Thoracic aorta (tissue), 2 donors: ENCODE measurements at places on chromosomes 5 and 9.
A peak's percentile ranks its signal among the peaks of the same experiment; 100 is the strongest.

- no peak for DNase-seq
Observed at GRCh38 chr5:83518319-83519061, 46.9 kb downstream of the VCAN start.

GRCh38 chr5:1001406-1002270, 7.0 kb upstream of the NKD2 start:
- DNase-seq: peak; percentile 0

- DNase-seq: no peak
Observed at GRCh38 chr5:68258531-68258930, 43.0 kb downstream of the PIK3R1 start.

DNA sequence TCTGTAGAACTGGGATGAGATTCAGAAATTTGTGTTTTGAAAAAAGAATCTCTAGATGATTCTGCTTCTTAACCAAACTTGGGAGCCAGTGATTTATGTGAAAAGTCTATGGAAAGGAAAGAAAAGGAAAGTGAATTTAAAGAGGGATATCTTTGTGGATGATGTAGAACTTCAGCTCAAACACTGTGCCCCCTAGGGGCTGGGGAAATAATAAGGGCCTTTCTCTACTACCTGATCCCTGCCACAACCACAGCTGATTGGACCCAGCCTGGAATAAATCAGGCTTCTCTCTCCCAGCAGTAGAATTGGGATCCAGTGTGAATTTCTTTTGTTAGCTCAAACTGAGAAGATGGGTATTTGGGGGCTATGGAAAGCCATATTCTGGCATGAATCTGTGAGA, 155.0 kb downstream of the PRELID2 start:
- DNase-seq: no peak

DNA sequence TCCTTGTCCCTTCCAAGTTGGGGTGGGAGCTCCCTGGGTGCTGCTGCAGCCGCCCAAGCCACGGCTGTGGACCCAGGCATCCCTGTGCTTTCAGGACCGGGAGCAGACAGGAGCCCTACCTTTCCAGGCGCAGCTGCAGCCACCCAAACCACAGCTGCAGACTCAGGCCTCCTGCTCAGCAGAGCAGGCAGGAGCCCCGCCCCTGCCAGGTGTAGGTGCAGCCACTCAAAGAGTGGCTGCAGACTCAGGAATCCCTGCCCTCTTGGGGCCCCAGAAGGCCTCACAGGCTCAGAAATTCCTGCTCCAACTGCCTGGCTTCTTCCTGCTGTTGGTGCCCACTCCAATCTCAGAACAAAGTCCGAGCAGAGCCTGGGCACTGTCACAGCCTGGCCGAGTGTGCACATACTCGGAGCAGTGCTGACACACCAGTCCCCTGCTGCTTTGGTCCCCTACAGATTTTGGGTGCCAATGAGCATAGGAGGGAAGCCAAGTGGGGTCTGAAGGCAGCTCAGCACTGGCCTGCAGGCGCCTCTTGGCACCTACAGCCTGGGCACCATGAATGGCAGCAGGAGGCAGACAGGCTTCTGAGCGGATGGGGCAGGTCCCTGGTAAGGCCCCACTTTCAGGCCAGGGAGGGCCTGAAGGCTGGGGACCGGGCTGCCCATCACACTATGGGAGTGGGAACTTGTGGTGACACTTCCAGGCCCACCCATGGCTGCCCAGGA, 6.0 kb upstream of the TESK1 start:
- no peak for DNase-seq

DNA sequence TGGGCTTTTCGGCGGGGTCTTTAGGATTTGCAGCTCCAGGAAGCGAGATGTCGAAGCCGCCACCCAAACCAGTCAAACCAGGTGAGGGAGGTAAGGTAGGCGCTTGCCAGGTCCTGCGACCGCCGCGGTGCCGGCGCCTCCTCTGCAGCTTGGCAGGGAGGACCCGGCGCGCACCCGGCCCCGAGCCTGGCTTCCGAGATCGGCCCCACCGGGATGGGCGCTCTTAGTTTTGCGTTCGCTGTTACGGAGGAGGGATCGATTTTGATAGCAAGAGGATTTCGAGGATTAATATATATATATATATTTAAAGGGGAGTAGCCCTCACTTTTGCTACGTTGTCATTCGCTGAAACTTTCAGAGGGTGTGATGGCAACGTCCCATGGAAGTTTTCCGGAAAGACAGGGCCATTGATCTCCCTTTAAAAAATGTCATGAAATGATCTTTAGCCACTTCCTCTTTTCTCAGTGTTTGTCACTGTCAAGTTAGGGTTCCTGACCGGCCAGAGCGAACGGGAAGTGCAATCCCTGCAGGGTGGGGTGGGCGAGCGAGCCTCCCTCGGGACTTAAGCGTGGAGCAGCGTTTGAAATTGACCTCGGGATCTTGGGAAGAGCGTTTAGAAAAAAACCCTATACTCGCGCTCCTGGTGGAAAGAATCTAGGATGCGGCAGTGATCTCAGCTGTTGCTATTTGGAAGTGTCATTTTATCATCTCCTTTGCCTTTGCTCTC, 495 bp downstream of the OSTF1 start:
- no peak for DNase-seq

DNA sequence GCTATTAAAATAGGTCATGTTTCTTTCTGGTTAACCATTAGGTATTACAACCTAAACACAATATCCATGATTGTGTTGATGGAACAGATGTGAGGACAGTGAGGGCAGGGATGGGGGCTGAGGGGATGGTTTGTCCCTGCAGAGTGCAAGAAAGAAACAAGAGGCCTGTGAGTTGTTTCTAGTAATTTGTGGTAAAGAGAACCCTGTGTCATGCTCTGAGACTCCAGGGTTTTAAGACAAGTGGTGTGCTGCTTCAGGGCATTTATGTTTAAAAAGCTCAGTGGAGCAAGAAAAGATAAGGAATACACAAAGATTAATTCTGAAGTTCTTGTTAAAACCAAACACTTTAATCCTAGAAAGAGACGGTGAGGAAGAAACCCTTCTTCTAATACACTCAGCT, 656.5 kb downstream of the TLE1 start:
- no peak for DNase-seq

- no peak for DNase-seq
Observed at GRCh38 chr5:143511736-143512135, 108.2 kb upstream of the NR3C1 start.

DNA sequence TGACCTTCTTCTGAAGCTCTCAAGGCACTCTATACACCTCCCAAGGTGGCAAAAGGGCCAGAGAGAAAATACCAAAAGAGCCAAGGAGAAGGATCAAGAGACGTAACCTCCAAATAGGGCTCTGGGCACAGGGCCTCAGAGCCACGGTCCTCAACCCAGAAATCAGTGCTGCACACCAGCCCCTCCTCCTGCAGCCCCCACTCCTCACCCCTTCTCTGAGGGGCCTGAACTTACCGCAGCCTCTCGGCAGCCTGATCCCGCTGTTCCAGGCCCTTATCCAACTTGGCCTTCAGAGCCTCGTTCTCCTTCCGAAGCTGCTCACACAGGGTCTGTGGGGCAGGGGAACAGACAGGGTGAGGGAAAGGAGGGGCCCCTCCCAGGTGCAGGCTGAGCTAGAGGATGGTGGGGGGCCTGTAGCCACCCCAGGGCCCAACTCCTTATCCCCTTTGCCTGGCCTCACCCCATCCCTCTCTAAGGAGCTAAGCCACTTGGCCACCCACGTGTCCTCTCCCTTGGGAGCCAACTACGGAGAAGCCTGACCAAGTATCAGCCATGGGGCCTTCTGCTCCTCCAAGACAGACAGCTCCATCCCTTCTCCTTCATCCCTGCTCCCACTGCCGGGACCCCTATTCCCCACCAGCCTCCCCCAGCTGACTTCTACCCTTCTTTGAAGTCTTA, 28.8 kb downstream of the TNIP1 start:
- DNase-seq: no peak

DNA sequence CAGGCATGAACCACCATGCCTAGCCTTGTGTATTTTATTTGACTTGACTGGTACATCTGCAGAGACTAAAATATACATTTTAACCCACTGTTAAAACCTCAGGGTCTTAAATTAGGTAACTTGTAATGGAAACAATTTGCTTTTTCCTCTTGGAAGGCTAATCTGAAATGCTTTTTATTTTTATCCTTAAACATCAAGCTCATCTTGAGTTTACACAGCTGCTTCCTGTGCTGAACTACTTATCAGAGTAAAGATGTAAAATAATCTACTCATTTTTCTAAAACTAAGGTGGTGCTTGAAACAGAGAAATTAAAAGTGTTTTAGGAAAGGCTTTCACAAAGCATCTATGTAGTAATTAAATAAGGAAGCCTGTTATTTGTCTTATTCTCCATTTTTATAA, 144.1 kb downstream of the ENTREP1 start:
- no peak for DNase-seq

DNA sequence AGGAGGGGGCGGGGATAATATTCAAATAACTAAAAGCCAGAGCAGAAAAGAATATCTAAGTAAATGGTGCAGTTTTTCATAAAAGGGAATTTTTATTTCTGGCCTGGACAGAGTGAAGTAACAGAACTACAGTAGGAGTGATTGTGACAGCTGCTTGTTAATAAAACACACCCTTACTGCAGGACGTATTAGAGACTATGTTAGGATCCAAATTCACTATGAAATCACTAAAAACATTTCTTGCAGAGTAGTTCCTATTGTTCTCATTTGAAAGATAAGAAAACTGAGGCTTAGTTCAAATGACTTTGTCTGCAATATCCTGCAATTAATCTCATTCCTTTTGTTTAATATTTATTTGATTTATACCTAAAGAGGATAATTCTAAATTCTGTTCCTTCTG, 39.5 kb downstream of the FAM174A start:
- no peak for DNase-seq

DNA sequence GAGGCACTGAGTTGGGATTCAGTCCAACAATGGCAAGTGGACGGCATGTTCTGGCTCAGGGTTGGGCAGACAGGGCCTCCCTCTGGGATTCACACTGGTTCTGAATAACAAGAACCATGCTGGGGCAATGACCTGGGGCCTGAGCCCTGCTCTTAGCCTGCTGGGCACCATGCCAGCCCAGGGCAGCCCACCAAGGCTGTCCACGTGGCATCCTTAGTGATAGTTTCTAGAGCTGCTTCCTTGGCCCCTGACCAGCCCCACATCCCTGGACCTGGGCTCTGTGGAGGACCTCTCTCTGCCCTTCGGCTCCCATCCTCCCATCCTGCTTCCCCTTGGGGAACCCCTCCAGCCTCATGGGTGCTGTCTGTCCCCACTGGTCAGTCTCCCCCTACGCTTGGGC, 22.3 kb upstream of the OLFM1 start:
- no peak for DNase-seq

GRCh38 chr5:140143521-140144258, 18.0 kb downstream of the IGIP start:
- no peak for DNase-seq

GRCh38 chr9:103615994-103616393, 478.1 kb upstream of the SMC2 start:
- no peak for DNase-seq

- DNase-seq: no peak
Observed at GRCh38 chr5:135241536-135241935, 157.5 kb downstream of the MACROH2A1 start.

DNA sequence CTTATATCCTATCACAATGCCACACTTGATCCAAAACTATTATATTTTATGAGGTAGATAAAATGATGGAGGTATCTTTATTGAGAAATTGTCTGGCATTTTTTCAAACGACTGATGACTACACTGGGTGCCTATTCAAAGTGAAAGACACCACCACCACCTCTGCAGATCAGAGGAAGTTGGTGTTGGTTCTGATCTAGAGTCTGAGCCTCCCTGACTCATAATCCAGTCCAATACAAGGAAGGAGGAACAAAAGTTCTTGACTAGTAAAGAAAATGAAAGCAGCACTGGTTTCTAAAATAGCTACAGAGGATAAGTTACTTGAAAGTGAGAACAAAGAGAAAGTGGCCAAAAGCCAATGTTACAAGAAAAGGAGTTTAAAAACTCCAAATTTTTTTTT, 139.9 kb downstream of the RFX3 start:
- DNase-seq: no peak

- no peak for DNase-seq
Observed at GRCh38 chr5:169429044-169429443, 128.1 kb upstream of the SLIT3 start.

DNA sequence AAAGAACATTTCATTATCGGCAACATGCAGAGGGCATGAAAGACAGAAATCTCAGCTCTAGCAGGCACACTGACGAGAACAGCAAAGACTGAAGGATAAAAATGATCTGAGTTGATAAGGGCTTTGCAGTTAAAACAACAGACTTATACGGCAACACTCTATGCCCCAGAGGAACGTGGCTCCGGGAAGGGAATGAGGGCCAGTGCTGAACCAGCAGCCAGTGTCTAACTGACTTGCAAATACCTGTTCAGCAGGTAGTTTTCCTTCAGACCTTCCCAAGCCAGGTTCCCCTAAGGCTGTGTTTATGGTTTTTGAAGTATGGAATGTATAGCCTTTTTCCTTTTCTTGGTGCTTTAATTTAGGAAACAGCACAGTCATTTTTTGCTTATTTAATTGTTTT, 121.3 kb upstream of the CDH18 start:
- DNase-seq: no peak

- DNase-seq: no peak
Observed at GRCh38 chr5:135072387-135073281, 38.6 kb upstream of the PITX1 start.

- no peak for DNase-seq
Observed at GRCh38 chr5:140266471-140267200, 36.3 kb downstream of the PFDN1 start.

DNA sequence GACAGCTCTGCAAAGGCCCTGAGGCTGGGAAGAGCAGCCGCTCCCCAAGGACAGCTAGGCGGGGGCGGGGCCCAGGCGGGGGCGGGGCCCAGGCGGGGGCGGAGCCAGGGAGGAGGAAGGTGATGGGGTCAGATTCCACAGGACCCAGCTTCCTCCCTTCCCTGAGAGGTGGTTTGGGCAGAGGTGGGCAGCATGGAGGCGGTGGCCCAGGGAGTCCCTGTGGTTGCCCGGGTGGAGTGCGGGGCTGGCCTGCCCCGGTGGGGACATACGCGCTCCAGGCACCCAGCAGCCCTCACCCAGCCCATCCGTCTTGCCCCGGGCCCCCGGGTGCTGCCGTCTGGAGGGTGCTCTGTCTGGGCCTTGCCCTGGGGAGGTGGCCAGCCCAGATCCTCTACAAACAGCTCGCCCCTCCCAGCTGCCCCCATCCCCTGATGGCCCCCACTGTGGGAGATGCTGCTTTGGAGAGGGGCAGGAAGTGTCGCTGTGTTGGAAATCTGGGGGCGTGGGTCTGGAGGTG, 11.0 kb upstream of the RNU6ATAC start:
- no peak for DNase-seq

- no peak for DNase-seq
Observed at GRCh38 chr9:91166796-91167366, 194.8 kb downstream of the AUH start.

DNA sequence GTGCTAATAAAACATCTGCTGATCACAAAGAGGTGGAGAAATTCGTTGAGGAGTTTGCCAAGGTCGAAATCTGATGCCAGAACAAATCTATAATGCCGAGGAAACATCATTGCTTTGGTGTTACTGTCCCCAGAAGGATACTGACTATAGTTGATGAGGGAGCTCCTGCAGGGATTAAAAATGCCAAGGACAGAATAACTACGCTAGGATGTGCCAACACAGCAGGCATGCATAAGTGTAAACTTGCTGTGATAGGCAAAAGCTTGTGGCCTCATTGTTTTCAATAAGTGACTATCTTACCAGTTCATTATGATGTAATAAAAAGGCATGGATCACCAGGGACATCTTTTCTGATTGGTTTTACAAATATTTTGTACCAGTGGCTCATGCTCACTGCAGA, 66.8 kb upstream of the ADCY2 start:
- no peak for DNase-seq
